Ovary (tissue), 10 donors: ENCODE measurements at places on chromosomes 6 and 20.

- DNase-seq = no peak
Measured at GRCh38 chr6:136201732-136202131, 48.4 kb downstream of the MTFR2 start.

GRCh38 chr6:72975352-72975752 lies 249.9 kb downstream of the KHDC1L start:
- DNase-seq = no peak

DNA sequence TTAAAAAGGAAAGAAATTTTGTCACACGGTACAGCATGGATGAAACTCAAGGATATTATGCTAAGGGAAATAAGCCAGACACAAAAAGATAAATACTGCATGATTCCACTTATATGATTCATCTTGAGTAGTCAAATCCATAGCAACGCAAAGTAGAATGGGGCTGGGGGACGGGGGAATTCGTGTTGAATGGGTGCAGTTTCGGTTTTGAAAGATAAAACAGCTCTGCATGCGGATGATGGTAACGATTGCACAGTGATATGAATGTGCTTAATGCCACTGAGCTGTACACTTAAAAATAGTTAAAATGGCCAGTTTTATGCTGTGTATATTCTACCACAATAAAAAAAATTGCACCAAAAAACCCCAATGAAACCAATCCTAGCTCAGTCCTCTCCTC lies 52.9 kb upstream of the SIRPA start:
- no peak for DNase-seq

- no peak for DNase-seq
Measured at GRCh38 chr20:41991412-41991811, 373.2 kb upstream of the CHD6 start.

- DNase-seq = no peak
Measured at GRCh38 chr6:20712011-20712410, 177.8 kb downstream of the CDKAL1 start.

GRCh38 chr20:33945391-33946081 lies 48.2 kb upstream of the RALY start:
- DNase-seq = no peak

DNA sequence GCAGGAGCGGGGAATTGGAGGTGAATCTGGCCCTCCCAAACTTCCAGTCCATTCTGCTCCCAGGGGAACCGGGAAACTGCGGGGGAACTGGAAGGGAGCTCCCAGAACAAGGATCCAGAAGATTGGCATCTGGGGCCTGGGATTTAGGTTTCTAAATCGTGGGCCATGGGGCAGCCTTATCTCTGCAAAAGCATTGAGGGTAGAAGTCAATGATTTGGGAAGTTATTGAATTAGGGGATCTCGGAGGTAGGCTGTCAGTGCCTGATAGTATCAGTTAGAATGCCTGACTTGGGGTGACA lies 45.1 kb downstream of the HNF4A start:
- no peak for DNase-seq

GRCh38 chr6:145031001-145031400 lies 704.3 kb downstream of the EPM2A start:
- no peak for DNase-seq

GRCh38 chr20:45834797-45835161 lies 1.2 kb downstream of the SNX21 start:
- no peak for DNase-seq

- DNase-seq = no peak
Measured at GRCh38 chr6:138971601-138972000, 16.5 kb downstream of the REPS1 start.

GRCh38 chr6:36808634-36809033 lies 30.6 kb downstream of the CPNE5 start:
- DNase-seq = no peak

DNA sequence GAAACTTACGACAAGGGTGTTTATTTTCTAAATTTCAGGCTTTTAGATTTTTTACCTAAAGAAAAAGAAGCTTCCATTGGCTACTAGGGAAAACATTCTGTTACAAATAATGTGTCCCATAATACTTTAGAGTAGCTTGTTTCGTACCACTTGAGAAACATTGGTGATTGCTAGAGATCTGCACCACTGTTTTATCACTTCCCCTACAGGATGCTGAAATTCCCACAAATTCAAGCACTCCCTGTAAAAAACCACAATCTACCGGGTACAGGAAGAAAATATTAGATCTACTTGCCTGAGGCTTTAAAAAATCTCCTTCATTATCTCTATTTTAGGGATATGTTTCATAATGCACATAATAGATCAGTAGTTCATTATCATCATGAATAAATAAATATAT lies 29.9 kb downstream of the SEL1L2 start:
- DNase-seq = no peak
